ENCODE measurements at places on chromosomes 16 and 17.
A peak's percentile ranks its signal among the peaks of the same experiment; 100 is the strongest.

GRCh38 chr16:76653390-76654026 is 376.3 kb downstream of the CNTNAP4 start:
- no peak for DNase-seq

DNA sequence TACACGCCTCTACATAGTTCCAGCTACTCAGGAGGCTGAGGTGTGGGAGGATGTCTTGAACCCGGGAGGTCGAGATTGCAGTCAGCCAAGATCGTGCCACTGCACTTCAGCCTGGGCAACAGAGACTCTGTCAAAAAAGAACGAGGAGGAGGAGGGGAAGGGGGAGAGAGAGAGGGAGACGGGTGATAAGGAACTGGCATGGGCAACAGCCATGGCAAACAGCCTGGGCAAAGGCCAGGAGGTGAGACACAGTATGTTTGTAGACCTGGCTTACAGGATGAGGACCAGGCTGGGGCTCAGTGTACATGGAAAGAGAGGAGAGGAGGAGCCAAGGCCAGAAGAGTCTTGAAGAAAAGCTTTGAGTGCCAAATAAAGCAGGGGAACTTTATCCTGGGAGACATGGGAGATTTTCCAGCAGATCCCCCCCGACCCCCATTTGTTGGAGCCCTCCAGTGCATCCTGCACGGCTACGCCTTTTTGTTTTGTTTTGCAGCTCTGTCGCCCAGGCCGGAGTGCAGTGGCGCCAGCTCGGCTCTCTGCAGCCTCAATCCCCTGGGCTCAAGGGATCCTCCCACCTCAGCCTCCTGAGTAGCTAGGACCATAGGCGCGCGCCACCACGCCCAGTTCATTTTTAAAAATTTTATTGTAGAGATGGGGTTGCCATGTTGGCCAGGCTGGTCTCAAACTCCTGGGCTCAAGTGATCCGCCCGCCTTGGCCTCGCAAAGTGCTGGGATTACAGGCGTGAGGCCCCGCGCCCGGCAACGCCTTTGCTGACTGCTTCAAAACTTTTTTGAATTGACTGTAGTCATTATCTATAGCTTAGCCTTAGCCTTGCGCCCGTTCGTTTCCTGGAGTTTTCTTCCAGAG is 1.3 kb upstream of the ALKBH5 start:
- DNase-seq: peak; percentile 37

DNA sequence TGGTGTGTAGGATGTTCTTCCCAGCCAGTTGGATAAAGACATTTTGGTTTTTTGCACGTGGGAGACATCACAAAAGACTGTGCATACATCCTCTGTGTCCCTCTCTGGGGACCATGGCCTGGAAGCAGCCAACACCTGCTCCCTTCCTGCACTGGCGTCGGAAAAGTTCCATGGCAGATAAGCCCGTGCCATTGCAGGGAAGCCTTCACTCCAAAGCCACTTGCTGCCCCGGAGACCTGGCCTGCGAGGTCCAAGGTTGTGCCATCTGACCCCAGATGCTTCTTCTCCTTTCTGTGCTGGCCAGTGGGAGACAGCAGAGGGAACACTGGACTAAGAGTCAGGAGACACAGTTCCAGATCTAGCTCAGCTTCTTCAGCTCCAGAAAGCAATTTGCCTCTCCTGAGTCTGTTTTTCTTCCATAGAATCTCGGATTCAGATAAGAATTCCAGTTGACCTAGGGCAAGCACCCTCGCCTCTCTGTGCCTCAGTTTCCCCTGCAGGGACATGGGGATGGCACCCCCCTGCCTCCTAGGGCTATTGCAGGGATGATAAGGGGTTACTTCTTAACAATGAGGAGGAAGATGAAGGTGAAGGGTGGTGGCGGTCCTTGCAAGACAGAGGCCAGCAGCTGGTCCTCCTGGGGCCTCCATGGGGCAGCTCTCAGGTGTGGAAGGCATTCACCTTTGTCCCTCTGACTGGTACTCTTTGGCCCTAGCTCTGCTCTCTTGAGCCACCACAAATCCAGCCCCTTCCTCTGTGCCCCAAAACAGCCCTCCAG is 134.2 kb downstream of the CMIP start:
- no peak for DNase-seq

DNA sequence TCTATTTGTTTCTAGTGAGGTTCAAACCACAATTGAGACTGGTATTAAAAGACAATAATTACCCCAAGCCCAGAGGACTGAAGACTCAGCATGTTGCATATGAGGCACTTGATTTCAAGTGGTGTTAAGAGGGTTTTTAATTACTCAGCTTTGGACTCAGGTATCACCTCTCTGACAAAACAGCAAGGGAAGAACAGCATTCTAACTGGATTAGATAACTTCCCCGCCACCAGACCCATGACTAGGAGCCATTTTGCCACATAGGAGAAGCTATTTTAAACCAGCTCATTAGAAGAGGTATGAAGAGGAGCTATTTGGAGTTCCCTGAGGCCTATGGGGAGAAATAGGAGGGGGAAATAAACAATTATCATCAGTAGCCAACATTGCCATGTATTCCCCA is 226.1 kb upstream of the TOX3 start:
- DNase-seq: no peak

GRCh38 chr16:10098991-10099390 is 83.2 kb downstream of the GRIN2A start:
- no peak for DNase-seq

DNA sequence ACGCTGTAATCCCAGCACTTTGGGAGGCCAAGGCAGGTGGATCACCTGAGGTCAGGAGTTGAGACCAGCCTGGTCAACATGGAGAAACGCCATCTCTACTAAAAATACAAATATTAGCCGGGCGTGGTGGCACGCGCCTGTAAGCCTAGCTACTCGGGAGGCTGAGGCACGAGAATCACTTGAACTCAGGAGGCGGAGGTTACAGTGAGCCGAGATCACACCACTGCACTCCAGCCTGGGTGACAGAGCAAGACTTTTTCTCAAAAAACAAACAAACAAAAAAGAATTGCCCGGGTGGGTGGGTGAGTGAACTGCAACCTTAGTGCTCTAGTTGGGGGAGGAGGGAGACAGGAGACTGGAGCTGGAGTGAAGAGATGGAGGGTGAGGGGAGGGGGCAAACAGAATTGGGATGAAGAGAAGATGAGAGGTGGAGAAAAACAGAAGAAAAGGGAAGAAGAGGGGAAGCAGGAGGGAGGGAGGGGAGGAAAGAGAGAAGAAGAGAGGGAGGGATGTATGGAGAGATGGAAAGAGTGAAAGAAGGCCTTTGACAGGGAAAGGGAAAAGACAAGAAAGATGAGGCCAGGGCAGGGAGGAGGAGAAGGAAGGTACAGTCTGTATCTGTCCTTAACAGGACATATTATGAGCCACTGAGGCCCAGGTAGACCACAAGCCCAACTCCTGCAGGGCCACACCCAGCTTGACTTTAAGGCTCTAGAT is 5.5 kb upstream of the SRCIN1 start:
- no peak for DNase-seq

DNA sequence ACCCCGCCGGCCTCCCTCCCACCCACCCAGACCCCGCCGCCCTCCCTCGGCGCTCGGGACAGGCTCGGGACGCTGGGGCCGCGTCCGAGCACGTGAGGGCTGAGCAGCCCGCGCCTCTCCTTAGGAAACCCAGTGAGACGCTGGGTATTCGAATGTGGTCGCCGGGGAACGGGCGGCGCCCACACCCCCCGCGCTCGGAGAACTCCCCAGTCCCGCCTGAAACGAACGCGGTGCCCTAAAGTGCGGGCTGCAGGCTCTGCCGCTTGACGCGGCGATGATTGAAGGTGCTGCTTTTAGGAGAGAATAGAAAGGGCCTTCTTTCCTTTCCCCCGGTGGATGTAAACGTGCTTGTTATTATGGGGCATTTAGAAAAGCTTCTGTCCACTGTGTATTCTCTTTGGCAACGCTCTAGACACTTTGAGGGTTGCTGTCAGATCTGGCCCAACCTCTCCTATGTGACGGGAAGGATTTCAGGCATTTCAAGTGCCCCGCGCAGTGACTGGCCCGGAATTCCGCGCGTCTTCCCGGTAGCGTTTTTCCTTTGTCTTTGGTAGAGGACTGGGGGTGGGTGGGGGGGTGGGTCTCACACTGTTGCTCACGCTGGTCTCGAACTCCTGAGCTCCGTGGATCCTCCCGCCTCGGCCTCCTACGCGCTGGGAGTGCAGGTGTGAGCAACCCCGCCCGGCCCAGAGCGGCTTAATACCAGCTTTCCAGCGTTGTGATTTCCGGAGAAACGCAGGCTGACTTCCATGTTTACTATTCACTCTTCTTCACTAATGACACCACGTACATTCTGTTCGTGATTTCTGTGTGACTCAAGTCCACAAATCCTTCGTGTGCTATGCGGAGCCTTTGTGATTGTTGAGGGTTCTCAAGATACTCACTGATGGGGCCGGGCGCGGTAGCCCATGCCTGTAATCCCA is 21.8 kb upstream of the FOXK2 start:
- DNase-seq: peak; percentile 71

GRCh38 chr17:58315750-58316149 is 12.8 kb downstream of the TSPOAP1 start:
- no peak for DNase-seq

DNA sequence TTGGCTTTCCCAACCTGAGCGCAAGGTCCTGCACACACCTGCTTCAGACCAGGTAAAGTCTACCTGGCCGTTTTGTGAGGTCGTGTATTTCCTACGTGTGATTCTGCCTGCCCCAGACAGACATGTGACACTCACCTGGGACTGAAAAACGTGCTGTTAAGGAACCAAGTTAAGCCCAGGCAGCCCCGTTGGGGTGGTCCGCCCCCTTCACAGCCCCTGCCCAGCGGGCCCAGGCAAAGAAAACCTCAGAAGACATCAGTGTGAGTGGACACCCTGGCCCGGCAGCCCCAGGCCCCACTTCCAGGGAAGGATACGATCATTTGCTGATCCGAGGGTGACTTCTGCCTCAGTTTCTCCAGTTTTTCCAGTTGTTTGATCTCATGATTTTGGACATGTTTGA is 4.7 kb downstream of the CIBAR2 start:
- no peak for DNase-seq

DNA sequence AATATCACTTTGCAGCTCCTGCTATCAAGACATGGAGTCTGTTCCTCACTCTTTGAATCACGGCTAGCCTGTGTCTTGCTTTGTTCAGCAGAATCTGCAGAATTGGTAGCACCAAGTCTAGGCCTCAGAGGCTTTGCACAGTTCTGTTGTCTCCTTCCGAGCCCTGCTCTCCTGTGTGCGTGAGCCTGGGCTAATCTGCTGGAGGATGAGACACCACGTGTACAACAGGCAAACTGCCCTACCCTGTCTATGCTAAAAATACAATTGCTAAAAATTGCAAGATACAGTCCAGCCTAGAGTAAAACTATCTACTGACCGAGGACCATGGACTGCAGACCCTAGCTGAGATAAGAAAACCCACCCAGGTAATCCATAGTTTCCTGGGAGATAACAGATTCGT is 484.7 kb downstream of the NPIPA7 start:
- no peak for DNase-seq

- no peak for DNase-seq
Observed at GRCh38 chr16:71565812-71566700, 10.8 kb downstream of the TAT start.

DNA sequence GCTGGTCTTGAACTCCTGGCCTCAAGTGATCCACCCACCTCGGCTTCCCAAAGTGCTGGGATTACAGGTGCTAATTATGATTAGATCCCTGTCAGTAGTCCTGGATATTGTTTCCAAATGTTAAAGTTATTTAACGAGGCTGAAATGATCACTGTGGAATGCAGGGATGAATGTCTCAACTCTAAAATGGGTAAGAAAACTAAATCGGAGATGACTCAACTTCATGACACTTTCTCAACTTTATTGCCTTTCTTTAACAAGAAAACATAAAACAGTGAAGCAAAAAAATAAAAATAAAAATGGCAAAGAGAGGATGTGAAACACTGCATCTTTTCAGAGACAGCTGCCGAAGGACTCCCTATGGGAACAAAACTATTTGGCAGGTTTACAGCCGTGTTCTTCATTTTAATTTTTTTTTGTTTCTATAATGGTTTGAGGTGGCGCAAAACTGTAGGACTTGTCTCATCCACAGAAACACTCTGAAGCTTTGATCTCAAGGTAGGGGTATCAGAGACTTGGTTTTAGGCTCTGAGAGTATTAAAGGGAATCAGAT is 382.0 kb downstream of the GRIN2A start:
- no peak for DNase-seq

GRCh38 chr17:6072157-6072556 is 2.0 kb downstream of the WSCD1 start:
- DNase-seq: no peak

DNA sequence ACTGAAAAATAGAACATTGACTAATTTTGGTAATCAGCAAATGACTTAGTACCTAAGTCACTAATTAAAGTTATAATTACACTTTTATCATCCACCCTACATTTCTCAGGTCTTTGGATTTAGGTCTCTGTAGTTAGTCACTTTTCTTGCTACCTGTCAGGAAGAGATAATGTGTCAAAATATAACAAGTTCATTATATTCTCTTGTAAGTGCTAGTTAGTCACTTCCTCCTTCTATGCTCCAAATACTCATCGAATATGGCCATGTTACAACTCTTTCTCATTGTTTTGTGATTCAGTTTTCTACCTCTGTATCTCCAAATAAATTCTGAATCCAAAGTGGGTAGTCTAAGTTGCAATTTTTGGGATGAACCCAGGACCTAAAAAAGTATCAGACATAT is 163.5 kb upstream of the KIF2B start:
- DNase-seq: no peak

DNA sequence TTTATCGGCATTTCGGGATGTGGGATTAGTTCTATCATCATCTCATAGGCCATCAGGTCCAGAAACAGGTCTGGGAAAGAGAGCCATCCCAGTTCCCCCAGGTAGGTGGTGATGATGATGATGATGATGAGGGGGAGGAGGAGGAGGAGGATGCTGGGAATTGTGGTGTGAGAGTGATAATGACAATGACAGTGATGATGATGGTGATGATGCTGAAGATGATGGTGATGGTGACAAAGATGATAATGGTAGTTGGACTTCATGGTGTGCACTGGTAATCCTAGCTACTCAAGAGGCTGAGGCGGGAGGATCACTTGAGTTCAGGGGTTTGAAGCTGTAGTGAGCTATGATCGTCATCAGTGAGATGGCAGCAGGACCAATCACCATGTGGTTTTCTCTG is 16.3 kb upstream of the GCSH start:
- DNase-seq: no peak

- DNase-seq: no peak
Observed at GRCh38 chr16:17538927-17539326, 68.2 kb upstream of the XYLT1 start.

DNA sequence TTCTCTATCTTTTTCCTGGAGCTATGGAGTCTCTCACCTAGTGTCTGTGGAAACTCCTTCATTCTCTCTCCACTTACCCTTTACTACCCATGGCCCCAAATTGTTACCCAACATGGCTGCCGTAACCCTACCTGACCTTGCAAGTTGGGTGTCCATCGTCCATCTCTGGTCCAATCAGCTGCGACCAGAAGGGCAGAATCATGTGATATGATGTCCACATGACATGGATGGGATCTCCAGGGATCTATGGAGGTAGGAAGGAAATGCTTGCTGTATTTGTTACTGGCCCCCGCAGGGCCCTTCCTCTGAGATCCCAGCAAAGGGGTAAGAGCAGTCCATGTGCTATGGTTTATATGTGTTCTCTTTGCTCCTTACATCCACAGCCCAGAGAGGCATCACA is 8.0 kb upstream of the DRC7 start:
- no peak for DNase-seq

GRCh38 chr17:82238472-82239201 is 9.8 kb downstream of the SLC16A3 start:
- DNase-seq: peak; percentile 76

GRCh38 chr16:29821643-29822115 is 1.4 kb downstream of the MVP start:
- no peak for DNase-seq
